ENCODE measurements at places on chromosomes 4 and X.
A peak's percentile ranks its signal among the peaks of the same experiment; 100 is the strongest.

- no peak for DNase-seq
Measured at GRCh38 chr4:64777286-64777685, 368.0 kb upstream of the TECRL start.

DNA sequence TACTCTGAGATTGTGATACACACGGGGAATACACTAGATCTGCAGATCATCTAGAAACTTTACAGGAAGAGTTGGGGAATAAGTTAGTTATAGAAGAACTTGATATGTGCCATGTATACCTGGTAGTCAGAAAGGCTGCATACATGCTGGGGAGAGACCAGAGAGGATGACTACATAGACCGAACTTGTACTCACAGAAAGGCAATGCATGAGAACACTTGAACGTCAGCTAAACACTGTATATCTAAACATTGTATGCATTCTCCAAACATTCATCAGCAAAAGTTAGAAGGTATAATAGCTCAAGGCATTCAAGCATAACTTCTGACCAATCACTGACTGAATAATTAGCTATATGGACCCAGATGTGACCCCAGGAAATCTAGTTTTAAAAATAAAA, 78.0 kb upstream of the PDHA2 start:
- no peak for DNase-seq

- DNase-seq: no peak
Measured at GRCh38 chrX:1463581-1463980, 10.9 kb upstream of the ASMTL start.

GRCh38 chrX:17052210-17052609, 105.8 kb downstream of the REPS2 start:
- no peak for DNase-seq

DNA sequence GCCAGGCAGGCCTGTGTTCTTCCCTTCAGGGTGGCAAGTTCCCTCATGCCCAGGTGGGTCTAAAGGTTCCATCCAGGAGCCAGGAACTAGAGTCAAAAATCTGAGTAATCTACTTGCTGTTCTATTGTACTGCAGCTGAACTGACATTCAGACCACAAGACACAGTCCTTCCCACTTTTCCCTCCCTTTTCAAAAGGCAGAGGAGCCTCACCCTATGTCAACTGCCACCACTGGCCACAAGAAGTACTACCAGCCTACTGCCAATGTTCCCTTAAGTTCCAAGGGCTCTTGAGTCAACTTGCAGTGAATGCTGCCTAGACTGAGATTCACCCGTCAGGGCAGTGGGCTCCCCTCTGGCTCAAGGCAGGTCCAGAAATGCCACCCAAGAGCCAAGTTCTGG, 133.5 kb downstream of the FAM47B start:
- no peak for DNase-seq

GRCh38 chr4:39046249-39046648, 14.0 kb upstream of the TMEM156 start:
- DNase-seq: peak; percentile 70

- DNase-seq: no peak
Measured at GRCh38 chr4:94461506-94461905, 9.8 kb downstream of the PDLIM5 start.

- no peak for DNase-seq
Measured at GRCh38 chrX:153487590-153488071, 7.1 kb upstream of the BGN start.

DNA sequence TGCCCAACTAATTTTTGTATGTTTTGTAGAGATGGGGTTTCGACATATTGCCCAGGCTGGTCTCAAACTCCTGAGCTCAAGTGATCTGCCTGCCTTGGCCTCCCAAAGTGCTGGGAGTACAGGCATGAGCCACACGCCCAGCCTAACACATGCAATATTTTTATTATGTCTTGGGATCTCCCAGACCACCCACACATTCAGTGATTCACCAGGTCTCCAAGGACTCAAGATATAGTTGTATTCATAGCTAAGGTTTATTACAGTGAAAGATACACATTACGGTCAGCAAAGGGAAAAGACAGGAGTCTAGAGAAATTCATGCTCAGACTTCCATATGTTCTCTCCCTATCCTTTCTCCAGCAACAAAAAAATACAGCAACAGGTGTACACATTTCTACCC, 25.5 kb upstream of the FAM120C start:
- peak; percentile 67 for DNase-seq

DNA sequence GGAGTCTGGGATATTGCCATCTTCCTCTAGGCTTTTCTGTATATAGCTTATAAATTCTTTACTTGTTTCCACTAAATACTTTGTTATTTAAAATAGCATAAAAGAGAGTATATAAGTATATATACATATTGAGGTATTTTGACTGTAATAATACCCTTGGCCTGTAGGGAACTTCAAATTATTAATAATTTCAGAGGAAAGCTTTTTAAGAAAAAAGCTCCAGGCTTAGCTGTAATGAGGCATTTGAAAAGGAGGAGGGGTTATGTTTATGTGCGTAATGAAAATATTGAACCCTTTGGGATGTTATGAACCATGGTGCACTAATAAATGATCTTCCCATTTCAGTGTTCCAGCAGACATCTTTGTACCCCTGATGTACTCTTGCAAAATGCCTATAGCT, 578.1 kb downstream of the RPA4 start:
- DNase-seq: no peak

Data from amniotic epithelial cell (primary cell).